ENCODE measurements at places on chromosomes 2 and 18. TPM values are rescaled to one million over a fixed set of nuclear protein-coding genes. Genes with fewer than 3 reads are reported as not detected.

- H3K4me1 ChIP-seq = no peaks in the 10 kb centered on the region
- no peak overlapping the region for H3K4me3 ChIP-seq
- H3K27me3 ChIP-seq = no peaks in the 10 kb centered on the region
- DNase-seq = no peak
- no peaks in the 10 kb centered on the region for H3K36me3 ChIP-seq
- no peak overlapping the region for H3K27ac ChIP-seq
Observed at GRCh38 chr18:34993289-34993688, 47.9 kb upstream of the MAPRE2 start.

DNA sequence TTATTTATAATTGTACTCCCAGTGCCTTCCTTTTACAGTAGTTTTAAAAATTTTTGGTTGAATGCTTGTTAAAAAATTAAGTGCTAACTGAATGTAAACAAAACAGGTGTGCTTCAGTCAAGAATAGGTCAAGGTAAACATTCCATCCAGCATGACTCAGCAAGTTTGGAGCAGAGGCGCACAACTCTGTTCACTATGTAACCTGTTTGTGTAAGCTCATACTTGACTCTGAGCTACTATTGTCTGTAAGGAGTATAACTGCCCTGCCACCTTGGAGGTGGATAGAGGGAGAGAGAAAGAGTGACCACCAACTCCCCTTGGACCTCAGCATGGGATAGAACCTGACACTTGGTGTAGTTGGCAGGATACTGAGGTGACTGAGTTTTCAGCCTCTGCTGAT, 207.4 kb upstream of the SYT4 start:
- H3K27ac ChIP-seq = no peak overlapping the region
- H3K36me3 ChIP-seq = no peaks in the 10 kb centered on the region
- H3K4me1 ChIP-seq = no peaks in the 10 kb centered on the region
- H3K27me3 ChIP-seq = no peaks in the 10 kb centered on the region

DNA sequence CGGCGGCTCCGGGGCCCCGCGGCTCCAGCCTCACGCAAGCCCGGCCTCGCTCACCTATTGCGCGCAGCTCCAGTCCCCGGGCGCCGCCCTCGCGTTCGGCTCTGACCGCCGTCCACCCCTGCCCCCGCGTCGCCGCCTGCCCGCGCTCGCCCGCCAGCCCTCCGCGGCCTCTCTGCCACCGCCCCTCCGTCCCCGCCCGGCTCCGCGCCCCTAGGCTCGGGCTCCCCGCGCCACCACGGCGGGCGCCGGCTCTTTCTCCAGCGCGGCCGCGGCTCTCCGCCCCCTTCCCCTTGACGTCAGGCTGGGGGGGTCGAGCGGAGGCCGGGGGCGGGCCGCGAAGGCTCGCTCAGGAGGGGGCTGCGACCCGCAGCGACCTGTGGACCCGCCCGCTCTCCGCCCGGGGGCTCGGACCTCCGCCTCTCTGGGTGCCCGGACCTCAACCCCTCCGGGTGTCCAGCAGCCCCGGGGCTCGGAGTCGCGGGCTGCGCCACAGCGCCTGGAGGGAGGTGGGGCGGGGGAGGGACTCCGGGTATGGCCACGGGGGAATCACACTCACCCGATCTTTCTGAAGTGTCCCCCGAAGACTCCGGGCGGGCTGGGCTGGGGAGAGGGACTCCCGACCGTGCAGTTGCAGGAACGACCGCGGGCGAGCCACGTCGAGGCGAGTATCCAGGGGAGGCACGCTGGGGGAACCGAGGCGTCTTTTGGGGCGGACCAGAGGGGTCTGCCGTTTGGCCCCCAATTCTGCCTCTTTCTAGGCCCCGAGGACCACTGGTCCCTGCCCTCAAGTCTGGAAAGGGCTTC, at the start of gene SEMA4C:
TSS of gene SEMA4C (minus strand) at position 259 of the 804 bp plus-strand sequence. CDS start 2,194 bp downstream, outside the sequence.
- no peak for DNase-seq
- H3K27ac ChIP-seq = peak within 1 kb of the TSS; percentile 38

PARD3B gene
- total RNA-seq = 3.9 TPM

- no peak for DNase-seq
- H3K36me3 ChIP-seq = no peaks in the 10 kb centered on the region
- H3K27me3 ChIP-seq = no peaks in the 10 kb centered on the region
- H3K27ac ChIP-seq = no peak overlapping the region
- H3K4me3 ChIP-seq = no peak overlapping the region
- H3K4me1 ChIP-seq = no peaks in the 10 kb centered on the region
Observed at GRCh38 chr2:135009339-135009738, 37.9 kb downstream of the MAP3K19 start.

DNA sequence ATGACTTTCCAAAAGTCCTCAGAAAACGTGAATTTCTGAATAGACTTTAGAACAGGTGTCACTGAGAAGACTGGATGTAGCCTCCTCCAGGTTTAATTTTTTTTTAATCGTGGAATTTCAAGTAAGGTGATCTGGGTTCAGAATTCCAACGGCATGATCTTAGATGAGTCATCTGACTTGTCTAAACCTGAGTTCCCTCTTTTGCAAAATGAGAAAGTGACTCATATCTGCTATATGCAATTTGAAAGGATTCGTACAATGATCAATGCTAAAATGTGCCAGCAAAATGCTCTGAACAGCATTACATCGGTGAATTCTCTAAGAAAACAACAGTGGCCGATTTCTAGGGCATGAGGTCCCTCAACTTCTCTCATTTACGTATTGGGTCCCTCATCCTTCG, 69.1 kb upstream of the ZNF516 start:
- peak overlapping the region; percentile 45 for H3K4me3 ChIP-seq
- H3K27me3 ChIP-seq = peaks cover 5% of the 10 kb centered on the region
- H3K36me3 ChIP-seq = no peaks in the 10 kb centered on the region
- H3K27ac ChIP-seq = peak overlapping the region; percentile 71

Data from PC-3 (cell line).